ENCODE measurements at places on chromosomes 11 and 22.

GRCh38 chr22:24703101-24703500 lies 71.4 kb downstream of the PIWIL3 start:
- no peak for DNase-seq

GRCh38 chr11:113705871-113706655 lies at the start of gene TMPRSS5:
TMPRSS5 (minus strand) TSS chr11:113706308; CDS start chr11:113706224, 84 bp downstream.
- DNase-seq = no peak

DNA sequence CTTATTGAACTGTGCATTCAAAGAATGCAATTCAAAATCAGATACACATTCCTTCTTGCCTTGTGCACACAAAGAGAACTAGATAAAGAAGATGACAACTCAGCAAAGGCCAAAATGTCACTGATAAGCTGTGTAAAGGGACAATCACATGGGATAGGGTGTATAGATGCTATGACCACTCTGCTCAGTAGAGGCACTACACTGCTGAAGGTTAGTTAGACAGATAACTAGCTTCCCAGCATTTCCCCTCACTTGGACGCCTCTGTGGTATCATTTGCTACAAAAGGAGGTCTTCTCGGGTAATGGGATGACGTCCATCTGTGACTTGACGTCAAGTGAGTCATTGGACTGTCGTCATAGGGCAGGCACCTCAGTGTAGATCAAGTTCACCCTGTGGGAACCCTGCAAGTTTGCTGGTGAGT lies 424.9 kb upstream of the CCDC90B start:
- DNase-seq = no peak

- no peak for DNase-seq
These were observed 13.8 kb upstream of the OR51M1 start for GRCh38 chr11:5369789-5370188.

DNA sequence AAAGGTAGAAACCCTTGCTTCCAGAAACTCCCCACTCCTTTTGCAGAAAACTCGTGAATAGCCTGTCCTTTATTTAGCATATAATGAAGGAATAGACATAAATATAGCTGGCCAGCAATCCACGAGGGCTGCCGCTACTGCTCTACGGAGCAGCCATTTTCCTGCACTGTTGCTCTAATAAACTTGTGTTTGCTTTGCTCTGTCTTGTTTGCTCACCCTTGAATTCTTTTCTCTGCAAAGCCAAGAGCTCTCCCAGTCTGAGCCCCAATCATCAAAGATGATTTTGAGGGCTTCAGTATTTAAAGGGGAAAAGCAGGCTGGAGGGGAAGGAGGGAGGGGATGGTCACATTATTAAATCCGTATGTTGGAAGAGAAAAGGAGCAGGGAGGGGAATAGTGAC lies 16.6 kb upstream of the CHKA start:
- no peak for DNase-seq

- DNase-seq = no peak
These were observed 212.0 kb downstream of the CSNK2A3 start for GRCh38 chr11:11141065-11141464.

GRCh38 chr22:44365832-44366231 lies 53.1 kb upstream of the SHISAL1 start:
- DNase-seq = no peak

GRCh38 chr22:19664406-19664805 lies 49.9 kb upstream of the SEPTIN5 start:
- DNase-seq = no peak
